ENCODE measurements at places on chromosomes 4 and X. TPM values are rescaled to one million over a fixed set of nuclear protein-coding genes. Genes with fewer than 3 reads are reported as not detected.
A peak's percentile ranks its signal among the peaks of the same experiment; 100 is the strongest.

- DNase-seq = no peak
Measured at GRCh38 chrX:151703487-151703886, 8.2 kb downstream of the PRRG3 start.

DNA sequence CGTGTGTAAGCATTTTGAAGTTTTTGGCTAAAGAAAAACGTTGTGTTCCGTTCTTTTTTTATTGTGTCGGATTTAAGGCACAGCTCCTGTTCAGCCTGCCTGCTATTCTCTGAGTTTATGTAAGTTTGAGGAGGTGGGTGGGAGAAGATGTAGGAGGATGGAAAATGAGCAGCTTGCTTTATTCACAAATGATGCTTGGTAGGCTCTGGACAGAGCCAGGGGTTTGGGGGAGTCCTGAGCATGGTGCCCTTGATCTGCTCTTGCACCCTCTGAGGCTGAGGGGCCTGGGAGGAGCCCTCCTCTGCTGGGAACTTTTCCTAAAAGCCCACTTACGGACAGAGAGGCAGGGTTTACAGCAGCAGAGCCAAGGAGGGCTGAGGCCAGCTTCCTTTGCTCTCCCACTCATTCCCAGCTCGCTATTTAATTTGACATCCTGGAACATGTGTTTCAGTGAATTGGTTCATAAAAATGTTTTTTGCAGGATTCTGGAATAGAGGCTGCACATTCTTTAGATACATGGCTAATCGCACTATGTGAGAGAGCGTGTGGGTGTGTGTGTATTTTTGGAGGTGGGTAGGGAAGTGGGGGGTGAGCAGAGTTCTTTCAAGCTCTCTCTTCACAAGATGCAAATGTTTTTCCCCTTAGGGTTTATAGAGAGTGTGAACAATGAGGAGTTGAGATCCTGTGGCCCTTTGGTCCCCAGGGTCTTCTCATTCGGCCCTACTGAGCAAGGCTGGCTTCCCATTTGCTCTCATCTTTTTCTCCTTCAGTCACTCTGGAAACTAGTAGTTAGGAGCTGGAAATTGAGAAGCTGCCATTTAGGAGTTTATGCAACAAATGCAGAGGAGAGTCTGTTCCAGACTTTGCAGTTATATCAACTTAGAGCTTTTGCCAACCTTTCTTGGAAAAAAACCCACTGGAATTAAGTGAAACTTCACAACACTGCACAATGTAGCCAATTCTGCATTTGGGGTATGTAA lies 32.1 kb downstream of the TMEM131L start:
- no peak for DNase-seq

GRCh38 chrX:132576939-132577338 lies 88.1 kb upstream of the MBNL3 start:
- no peak for DNase-seq

DNA sequence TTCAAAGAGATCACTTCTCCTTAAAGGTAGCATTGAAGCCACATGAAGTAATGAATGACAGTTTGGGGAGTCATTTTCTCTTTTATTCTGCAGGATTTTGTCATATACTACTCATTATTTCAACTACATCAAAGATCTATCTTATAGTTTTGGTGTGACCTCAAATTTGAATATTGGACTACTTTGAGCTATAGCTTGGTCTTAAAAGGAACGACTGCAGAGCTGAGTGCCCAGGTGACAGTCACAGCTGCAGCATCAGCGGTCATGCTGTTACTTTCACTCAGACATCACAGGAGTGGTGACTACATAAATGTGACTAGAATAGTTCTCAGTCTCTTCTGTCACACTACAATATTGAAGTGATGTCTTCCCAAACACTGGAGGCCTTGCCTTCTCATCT lies 10.7 kb upstream of the SPCS3 start:
- peak; percentile 7 for DNase-seq

DNA sequence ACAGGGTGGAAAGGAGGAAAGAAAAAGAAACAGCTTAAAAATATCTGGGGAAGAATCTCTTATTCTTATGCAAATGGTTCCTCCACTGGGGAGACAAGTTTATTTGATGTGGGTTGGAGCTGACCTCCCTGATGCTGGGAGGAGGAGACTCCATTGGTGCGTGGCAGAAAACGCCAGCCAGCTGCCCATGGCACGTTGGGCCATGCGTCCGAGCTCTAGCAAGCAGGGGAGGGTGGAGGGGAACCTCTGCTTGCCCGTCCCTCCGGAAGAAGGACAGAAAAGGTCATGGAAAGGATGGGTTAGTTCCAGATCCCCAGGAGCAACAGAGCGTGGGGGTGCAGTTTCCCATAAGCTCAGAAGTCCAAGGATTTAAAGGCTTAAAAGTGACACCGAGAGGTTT lies 210.4 kb downstream of the KLHL4 start:
- no peak for DNase-seq

- DNase-seq = no peak
Measured at GRCh38 chr4:25157081-25157480, 3.2 kb downstream of the SEPSECS start.

GRCh38 chrX:3592184-3592583 lies 121.3 kb downstream of the PRKX start:
- DNase-seq = no peak

DNA sequence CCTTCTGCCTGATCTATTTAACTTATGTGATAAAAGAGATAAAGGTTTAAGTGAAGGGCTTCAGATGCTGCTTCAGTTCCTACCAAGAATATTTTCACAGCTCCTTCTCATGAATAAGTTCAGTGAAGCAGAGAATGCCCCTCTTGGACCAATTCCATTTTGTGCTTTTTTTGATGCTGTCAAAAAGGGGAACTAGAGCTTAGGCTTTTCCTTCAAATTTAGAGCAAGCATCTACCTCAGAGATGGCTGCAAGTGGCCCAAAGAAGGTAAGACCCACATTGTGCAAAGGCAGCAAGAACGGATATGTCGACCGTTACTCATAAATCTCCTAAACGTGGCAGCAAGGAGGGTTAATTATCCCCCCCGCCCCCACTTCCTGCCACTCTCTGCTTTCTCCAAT lies 4.5 kb downstream of the CHRDL1 start:
- no peak for DNase-seq

DNA sequence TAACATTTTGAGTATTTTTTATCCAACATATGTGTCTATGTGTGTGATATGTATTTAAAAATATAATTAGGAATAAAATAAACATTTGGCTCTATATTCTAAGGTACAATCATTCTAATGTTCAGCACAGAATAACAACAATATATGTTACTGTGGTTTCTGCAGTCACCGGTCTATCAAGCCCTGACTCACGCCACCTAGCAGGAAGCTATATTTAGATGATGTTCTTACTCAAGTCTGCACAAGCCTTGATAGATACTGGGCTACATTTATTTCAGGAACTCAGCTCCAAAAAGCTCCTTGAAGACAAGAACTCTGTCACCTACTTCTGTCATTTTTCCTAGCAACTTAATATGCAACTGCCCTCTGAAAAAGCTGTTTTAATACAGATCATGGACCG lies 152.0 kb upstream of the FTHL17 start:
- no peak for DNase-seq

DNA sequence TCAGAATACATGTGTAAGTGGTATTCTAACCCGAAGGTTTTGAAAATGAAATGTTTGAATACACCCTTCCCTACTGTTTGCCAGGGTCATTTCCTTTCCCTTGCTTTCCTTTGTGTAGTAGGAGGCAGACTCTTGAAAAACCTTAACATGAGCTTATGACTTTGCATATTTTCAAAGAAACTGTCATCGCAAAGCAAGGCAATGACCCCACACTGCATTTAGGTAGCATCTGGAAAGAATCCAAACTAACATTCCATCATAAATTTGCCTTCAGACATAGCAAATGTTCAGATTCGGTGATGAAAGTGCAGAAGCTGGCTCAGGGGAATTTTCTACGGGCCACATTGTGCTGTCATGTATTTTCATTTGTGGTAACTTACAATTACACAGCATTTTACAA lies 32.3 kb downstream of the SH2D1A start:
- DNase-seq = no peak

GRCh38 chrX:7709845-7710244 lies 133.1 kb upstream of the VCX start:
- DNase-seq = no peak

- DNase-seq = peak; percentile 76
Measured at GRCh38 chr4:52659722-52660261, 691 bp upstream of the USP46 start.

DNA sequence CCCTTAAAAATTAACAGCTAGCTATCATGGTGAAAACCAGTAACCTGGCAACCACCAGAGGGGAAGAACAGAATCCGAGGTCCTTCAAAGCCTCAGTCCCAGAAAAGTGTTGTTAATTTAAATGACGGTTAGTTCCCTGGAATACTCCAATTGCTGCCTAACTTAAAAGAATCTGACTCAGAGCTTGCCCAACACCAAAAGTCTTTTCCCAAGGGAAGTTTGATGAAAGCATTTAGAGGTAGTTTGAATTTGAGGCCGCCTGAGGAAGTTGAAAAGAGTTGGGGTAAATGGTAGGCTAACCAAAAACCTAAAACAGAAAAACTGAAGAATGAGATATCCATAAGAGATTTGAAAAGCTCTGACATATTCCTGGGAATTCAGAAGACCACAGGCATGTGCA lies 46.6 kb downstream of the IL13RA2 start:
- no peak for DNase-seq

- DNase-seq = no peak
Measured at GRCh38 chr4:186580669-186581068, 25.3 kb upstream of the MTNR1A start.

DNA sequence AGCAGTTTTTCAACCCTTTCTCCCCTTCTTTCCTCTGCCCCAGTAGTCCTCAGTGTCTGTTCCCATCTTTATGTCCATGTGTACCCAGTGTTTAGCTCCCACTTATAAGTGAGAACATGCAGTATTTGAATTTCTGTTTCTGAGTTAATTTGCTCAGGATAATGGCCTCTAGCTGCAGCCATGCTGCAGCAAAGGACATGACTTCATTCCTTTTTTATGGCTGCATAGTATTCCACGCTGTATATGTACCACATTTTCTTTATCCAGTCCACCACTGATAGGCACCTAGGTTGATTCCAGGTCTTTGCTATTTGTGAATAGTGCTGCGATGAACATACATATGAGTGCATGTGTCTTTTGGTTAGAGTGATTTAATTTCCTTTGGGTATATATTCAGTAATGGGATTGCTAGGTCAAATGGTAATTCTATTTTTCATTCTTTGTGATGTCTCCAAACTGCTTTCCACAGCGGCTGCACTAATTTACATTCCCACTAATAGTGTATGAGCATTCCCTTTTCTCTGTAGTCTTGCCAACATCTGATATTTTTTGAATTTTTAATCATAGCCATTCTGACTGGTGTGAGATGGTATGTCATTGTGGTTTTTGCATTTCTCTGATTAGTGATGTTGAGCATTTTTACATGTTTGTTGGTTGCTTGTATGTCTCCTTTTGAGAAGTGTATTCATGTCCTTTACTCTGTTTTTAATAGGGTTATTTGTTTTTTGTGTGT lies 54.6 kb upstream of the ANK2 start:
- no peak for DNase-seq

- DNase-seq = peak; percentile 50
Measured at GRCh38 chrX:77447653-77448569, 722 bp downstream of the FGF16 start.

GRCh38 chr4:3358656-3359055 lies 65.8 kb downstream of the RGS12 start:
- DNase-seq = no peak

DNA sequence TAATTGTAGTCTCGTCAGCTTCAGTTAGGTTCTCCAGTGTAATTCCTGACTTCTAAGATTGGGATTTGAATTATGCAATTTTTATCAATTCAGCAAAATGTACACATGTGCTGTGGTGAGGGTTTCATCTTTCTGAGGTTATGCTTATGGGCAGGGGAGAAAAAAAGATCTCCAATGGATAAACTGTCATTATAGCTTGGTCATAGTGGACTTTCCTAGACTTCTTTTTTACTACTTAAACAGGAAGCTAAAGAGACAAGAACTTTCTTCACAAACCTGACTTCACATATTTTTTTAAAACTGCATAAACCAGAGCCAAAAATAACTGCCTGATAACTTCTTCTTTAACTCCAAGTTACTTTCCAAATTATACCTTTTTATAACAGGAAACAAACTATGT lies 21.7 kb upstream of the SPP1 start:
- DNase-seq = no peak

- no peak for DNase-seq
Measured at GRCh38 chr4:143397335-143397734, 60.7 kb downstream of the GAB1 start.

- DNase-seq = no peak
Measured at GRCh38 chr4:101604976-101605375, 185.6 kb upstream of the BANK1 start.

GRCh38 chrX:46573892-46574773 lies 568 bp downstream of the CHST7 start:
- DNase-seq = peak; percentile 58

DNA sequence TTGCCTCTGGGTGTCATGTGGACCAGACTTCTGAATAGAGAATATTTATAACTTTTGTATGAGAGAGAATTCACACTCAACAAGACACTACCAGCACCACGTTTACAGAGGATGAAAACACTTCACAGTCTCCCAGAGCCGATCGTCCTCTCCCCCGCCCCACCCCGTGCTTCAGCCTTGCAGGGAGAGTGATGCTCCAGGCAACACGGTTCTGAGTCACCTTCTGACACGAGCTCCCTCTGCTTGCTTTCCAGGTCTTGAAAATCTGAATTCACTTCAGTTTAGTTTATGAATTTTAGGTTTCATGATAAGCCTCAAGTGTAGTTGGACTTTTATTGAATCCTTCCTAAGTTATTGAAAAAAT lies 59.8 kb downstream of the CPLX1 start:
- DNase-seq = no peak

- no peak for DNase-seq
Measured at GRCh38 chrX:13498238-13498637, 71.2 kb upstream of the EGFL6 start.

DNA sequence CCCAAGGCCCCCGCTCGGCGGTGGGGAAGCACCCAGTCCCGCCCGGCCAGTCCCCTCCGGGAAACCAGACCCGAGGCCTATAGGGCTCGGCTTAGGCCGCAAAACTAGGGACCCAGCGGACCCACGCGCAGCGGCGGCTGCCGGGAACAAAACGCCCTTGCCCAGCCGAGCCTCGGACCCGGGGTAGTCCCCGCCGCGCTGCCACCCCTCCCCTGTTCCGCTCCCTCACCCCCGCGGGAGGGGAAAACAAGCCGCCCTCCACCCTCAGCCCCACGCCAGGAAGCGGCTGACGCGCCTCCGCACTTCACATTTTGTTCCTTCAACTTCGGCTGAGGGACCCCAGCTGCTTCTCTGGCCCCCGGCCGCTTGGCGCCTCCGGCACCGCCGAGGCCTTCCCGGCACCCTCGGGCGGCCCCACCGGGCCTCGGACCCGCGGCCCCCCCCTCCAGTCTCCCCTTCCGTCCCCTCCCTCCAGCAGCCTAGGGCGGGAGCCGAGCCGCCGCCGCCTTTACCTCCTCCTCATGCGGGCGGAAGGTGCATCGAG lies 694 bp downstream of the PDS5A start:
- DNase-seq = peak; percentile 71

SSR4 gene
- total RNA-seq = 174 TPM

PF4V1 gene
- total RNA-seq = not detected

NDST4 gene
- 0.20 TPM for total RNA-seq

SAGE1 gene
- not detected for total RNA-seq

GPRIN3 gene
- 23.7 TPM for total RNA-seq

NSD2 gene
- total RNA-seq = 83.3 TPM

SPCS3 gene
- total RNA-seq = 72.6 TPM

PABPC4L gene
- not detected for total RNA-seq
